ENCODE measurements at places on chromosomes 5 and 9. TPM values are rescaled to one million over a fixed set of nuclear protein-coding genes. Genes with fewer than 3 reads are reported as not detected.

MRPS30 gene
- 78.9 TPM for total RNA-seq

RICTOR gene
- total RNA-seq = 17.3 TPM

TMEM252 gene
- not detected for total RNA-seq

TOR1B gene
- total RNA-seq = 36.2 TPM

TMEM38B gene
- total RNA-seq = 17.7 TPM

TPD52L3 gene
- not detected for total RNA-seq

GRCh38 chr9:84349671-84350070, 9.1 kb upstream of the SLC28A3 start:
- no peak for DNase-seq

DNA sequence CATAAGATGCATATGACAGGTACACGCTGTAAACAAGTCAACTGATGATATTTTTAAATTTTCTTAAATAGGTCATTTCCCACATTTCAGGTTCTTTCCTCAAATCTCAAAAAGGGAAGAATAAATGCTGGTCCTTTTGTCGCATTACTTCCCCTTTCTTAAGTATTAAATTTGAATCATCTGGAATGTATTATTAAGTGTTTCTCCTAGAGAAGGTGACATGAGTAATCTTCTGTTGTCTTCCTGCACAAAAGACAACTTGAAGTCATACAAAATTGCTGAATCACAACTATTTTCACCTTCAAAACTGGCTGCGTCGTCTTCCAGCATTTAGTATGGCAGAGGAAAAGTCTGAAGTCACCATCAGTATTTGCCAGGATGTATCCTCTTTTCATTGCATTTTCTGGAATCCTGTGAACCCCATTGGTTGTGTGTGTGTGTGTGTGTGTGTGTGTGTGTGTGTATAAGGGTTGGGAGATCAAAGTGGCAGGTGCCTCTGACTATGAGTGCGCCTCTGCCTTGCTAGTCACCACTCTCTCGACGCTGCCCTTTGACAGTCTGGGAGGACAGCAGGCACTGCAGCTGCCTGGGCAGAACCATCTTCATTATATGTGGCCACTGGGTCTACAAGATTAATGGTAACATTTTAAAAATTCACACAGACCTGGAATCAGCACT, 86.9 kb downstream of the MVB12B start:
- DNase-seq = no peak

- DNase-seq = no peak
These were observed 36.7 kb downstream of the FBXW2 start for GRCh38 chr9:120756531-120756930.

DNA sequence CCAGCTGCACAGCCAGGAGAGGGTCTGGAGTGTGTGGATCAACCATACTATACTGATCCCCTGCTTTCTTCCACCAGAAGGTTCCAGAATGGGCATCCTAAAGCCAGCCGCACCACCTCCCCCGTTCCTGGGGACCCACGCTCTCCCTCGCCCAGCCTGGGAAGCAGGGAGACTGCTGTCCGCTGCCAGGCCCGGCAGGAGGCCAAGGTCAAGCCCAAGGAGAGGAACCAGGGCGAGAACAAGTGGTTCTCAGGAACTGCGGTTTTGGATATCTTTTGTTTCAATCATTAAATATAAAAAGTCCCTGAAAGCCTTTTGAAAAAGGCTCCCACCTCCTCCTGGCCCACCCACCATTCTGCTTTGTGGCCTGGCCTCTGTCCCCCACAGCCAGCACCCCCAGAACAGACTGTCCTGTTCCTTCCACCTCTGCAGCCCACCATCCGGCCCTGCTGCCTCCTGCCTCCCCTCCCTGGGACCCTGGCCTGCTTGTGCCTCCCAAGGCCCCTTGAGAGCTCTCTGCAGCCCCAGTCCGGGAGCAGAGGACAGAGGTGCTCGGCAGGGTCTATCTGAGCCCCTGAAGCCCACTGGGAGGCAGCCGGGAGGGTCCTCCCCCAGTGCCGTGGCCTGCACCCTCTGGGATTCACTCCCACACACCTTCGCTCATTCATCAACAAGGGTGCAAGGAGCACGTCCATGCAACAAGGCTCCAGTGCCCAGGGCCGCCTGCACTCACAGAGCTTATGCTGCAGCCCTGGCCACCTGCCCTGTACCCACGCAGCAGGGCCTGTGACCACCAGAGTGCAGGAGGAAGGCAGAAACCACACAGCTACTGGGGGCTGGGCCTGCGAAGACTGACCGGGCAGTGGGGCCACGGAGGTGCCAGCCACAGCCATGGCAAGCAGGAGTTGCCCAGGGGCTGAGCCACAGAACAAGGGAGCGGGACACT, 614 bp upstream of the LCN6 start:
- DNase-seq = no peak

- DNase-seq = no peak
These were observed 202.2 kb downstream of the GABBR2 start for GRCh38 chr9:98506422-98507054.

DNA sequence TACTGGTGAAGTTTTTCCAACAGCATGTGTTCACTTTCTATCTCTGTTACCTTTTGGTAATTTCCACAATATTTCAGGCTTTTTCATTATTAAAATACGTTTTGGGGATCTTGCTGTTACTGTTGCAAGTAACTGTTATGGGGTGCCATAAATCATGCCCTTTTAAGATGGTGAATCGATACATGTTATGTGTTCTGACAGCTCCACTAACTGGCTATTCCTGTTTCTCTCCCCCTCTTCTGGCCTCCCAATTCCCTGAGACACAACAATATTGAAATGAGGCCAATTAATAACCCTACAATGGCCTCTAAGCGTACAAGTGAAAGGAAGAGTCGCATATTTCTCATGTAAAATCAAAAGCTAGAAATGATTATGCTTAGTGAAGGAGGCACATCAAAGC, 13.1 kb upstream of the MSH3 start:
- DNase-seq = no peak

DNA sequence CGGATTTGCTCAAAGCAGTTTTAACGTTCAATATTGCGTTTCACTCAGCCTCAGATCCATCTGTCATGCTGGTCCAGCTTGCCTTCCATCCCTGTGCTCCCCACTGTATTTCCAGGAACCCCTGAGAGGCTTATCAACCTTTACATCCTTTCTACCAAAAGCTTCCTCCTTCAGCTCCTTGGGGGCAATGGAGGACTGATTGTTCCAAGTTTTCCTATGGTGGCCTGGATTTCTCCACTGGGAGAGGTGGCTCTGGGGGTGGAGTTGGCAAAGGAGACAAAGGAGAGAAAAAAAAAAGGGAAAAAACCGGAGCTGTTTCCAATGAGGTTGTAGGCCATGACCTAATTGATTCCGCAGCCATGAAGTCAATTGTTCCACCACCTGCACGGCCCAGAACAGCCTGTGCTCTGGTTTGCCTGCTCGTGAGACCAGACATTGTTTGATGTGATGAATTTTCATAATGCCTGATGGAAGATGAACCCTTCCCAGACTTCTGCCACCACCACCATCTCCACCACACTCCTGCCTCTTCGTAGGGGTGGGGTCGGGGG, 54.1 kb downstream of the ABLIM3 start:
- no peak for DNase-seq

- DNase-seq = no peak
These were observed 21.3 kb downstream of the NIPAL4 start for GRCh38 chr5:157481265-157481664.

GRCh38 chr5:168023191-168023590, 268.3 kb upstream of the WWC1 start:
- DNase-seq = no peak

- DNase-seq = peak; percentile 96
These were observed 180.5 kb upstream of the TUT7 start for GRCh38 chr9:86534572-86535258.

DNA sequence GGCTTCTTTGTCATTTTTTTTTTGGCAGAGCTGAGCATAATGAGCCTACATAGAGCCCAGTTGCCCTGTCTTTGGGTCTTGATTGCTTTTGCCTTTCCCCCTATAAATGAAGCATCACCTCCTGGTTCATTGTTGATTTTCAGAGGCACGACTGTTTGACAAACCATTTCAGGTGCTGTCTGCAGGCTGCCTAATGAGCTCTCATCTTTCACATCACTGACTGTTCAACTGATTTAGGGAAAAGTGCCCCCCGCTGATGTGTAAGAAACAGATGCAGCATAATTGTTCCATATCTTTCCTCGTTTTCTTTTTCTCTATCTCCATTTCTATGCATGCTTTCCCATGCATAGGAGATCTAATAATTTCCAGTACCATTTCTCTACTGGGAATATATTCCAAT, 338.6 kb downstream of the TMEM38B start:
- DNase-seq = no peak

- no peak for DNase-seq
These were observed 45.0 kb downstream of the TRIM36 start for GRCh38 chr5:115124741-115125140.

GRCh38 chr5:152124409-152125041, 199.9 kb upstream of the GLRA1 start:
- no peak for DNase-seq

DNA sequence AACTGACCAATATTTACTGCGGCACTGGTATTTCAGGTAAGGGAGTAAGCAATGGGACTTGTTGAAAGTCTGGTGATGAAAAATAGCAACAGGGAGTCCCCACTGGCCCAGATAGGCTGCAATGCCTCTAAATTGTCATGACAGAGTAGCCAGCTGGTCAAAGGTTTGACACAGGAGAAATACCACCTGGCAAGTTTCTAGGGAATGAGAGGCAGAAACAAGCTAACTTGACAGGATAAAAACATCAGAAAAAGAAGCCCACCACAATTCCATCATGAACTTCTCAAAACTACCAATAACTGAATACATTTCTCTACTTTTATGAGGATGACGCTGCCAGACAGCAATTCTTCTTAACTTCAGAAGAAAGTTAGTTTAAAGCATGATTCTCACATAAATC, 99.8 kb downstream of the STRBP start:
- DNase-seq = no peak

- no peak for DNase-seq
These were observed 288.8 kb upstream of the ADAMTSL1 start for GRCh38 chr9:18185196-18185595.

DNA sequence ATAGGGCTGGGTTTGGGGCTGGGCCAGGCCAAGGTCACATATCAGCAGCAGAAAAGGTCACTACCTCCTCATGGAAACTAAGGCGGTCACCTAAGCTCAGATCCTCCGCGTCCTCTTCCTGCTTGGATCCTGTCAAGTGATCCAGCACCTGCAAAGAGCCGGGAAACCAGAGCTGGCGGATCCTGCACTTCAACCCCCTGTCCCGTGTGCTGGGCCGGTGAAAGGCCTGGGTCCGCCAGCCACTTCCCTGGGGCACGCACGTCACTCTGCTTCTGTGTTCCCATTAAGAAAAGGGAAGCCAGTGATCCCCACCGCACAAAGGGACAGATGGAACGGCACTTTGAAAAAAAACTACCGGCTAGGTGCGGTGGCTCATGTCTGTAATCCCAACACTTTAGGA, 61.3 kb upstream of the STXBP1 start:
- no peak for DNase-seq

GRCh38 chr5:108919591-108920326, 172.1 kb downstream of the FER start:
- DNase-seq = peak; percentile 16
